Naive B cell (primary cell): ENCODE measurements at places on chromosomes 1 and 21. TPM values are rescaled to one million over a fixed set of nuclear protein-coding genes. Genes with fewer than 3 reads are reported as not detected.

- no peak for DNase-seq
Measured at GRCh38 chr1:28401760-28402159, 32.2 kb downstream of the PHACTR4 start.

- DNase-seq = no peak
Measured at GRCh38 chr1:50264590-50264989, 155.9 kb downstream of the ELAVL4 start.

DNA sequence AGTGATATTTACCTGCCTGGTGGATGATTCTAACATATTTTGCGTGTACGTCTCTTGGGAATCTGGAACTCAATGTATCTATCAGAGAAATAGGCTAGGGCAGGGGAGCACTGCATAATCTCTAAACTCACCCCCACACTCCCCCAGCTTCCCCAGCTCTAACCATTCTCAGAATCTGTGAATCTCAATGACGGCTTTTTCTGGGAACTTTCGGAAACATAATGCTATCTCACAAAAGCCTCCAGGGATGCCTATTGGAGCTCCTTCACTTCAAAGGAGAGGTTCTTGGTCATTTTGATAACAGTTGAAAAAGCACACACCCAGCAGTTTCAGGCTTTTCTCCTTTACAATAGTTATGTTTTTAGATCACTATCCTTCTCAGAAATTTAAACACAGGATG, 113.8 kb upstream of the MAGI3 start:
- DNase-seq = no peak

- no peak for DNase-seq
Measured at GRCh38 chr1:153630384-153630783, 2.1 kb downstream of the S100A1 start.

DNA sequence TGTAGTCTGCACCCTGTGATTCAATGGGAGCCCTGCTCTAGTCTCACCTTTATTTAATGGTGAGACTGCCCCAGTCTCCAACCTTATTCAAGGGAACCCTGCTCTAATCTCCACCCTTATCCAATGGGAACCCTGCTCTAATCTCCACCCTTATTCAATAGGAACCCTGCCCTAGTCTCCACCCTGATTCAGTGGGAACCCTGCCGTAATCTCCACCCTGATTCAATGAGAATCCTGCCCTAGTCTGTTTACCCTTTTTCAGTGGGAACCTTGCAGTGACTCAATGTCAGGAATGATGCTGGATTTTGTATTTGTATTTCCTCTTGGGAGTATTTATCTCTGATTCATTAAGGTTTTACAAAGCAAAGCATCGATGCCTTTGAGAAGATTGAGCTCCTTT, 39.5 kb downstream of the TRPM2 start:
- no peak for DNase-seq

- DNase-seq = no peak
Measured at GRCh38 chr1:183739082-183739481, 65.8 kb upstream of the RGL1 start.

GRCh38 chr1:209064850-209065706, 518.4 kb upstream of the CAMK1G start:
- no peak for DNase-seq

GRCh38 chr1:44100183-44100868, 18.3 kb upstream of the KLF17 start:
- DNase-seq = no peak

Gene FALEC
- polyA plus RNA-seq = not detected

Gene PTGFR
- not detected for polyA plus RNA-seq

Gene PDZK1IP1
- not detected for polyA plus RNA-seq

Gene MNDA
- polyA plus RNA-seq = 9.2 TPM

Gene NUP210L
- not detected for polyA plus RNA-seq
